ENCODE measurements at places on chromosomes 6 and 20.
A peak's percentile ranks its signal among the peaks of the same experiment; 100 is the strongest.

DNA sequence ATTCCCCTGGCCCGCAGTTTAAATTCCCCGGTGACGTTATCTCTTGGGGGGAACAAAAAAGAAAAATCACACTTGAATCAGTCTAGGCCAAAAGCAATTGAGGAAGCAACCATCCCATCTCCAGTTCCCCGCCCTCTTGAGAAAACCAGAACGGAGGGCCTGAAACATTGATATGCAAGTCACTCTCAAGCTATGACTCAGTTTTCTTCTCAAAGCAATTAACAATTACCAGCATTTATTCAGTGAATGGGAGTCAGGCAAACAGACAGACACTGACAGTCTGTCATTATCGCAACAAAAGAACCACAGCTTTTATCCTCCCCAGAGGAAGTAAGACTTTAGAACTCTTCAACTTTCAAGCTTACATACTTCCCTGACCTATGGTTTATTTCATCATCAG, 100.9 kb downstream of the OPRM1 start:
- DNase-seq: no peak

GRCh38 chr20:24491041-24491756, 21.8 kb downstream of the SYNDIG1 start:
- peak; percentile 26 for DNase-seq

DNA sequence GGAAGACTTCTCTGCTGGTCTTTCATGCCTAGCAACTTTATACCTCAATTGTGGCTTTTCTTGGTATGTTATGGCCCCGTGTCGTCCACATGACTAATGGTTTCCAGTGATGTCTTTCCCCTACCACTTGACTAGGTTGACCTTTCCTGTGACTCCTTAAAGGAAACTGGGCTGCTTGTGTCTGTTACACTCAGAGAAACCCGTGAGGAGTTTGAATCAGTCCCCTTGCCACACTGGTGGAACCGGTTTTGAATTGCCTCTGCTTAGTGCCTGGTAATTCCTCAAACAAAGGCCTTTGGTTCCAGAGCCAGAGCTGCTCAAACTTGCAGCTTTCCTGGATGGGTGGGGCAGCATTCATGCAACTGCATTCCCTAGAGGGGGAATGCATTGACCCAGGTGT, 21.9 kb downstream of the ECT2L start:
- DNase-seq: no peak

- DNase-seq: no peak
These were observed 532.8 kb downstream of the RFPL4B start for GRCh38 chr6:112879920-112880413.

DNA sequence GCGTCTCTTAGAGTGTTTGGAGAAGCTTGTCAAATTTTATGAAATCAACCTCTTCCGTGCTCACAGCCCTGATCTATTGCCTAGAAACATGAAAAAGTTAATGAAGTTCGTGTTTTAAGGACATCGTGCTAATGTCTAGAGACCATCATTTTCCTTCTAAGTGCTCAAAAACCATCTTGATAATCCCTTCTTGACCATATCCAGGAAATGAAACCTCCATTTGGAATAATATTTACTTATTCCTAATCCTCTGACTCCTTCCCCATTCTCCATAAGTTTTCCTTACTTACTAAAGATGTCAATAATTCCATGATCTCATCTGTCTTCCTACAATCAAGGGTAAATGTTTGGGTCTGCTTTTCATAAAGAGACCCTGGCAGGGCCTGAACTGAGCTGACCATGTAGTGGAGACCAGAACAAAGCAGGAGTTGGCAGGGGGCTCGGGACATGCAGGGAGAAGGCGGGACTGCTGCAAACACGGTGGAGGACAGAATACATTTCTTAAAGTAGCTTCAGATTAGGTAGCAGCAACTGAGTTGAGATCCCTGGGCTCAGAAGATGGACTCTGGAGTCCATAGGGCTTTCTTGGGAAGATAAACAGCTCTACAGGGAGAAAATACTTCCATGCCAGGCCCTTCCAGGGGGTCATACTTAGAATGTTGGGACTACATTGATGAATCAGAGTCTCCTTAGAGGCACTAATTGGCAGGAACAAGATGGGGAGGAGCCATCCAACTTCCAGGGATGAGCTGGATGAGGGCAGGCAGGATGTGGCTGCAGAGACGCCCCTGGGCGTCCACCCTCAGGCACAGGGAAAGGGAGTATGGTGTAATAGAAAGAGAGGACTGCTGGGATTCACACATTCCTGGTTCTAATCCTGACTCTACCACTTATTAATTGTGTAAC, 100.7 kb downstream of the RIN2 start:
- DNase-seq: no peak

DNA sequence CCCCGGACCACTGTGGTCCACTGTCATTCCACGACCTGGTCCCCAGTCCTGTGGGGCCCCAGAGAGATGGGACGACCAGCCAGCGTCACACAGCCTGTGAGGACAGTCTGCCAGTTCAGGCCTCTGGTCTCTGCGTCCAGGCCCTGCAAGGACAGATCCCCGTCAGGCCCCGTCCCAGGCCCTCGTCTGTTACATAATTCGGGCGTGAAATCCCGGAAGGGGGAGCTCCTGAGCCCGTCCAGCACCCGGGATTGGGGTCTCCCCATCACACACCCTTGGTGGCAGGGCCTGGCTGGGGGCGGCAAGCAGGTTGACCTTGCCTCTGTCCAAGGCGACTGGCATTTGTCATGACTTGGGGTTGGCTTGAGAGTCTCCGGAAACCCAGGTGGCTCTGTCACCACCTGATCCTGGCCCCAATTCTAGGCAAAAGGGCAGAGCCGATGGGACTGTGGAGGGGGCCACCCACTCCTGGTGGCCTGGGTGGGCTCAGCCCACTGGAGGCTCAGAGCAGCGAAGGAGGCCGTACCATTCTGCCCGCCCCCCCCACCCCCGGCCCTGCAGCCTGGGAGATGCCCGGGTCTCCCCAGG, 73.8 kb upstream of the GATA5 start:
- DNase-seq: no peak

Measured in activated CD8-positive, alpha-beta memory T cell treated with anti-CD3 and anti-CD28 coated beads for 24 hours (primary cell).